A549 treated with ZK216348 at 1 μM for 4 hours (cell line): ENCODE measurements at places on chromosomes 3 and 15. TPM values are rescaled to one million over a fixed set of nuclear protein-coding genes. Genes with fewer than 3 reads are reported as not detected.

Gene NR2F2
- 18.5 to 25.8 TPM (median 24.3 TPM) in 5 replicates for total RNA-seq

Gene DNAJB11
- 51.3 to 59.7 TPM (median 56.3 TPM) in 5 replicates for total RNA-seq

Gene CPNE9
- total RNA-seq = 0.14 to 0.30 TPM (median 0.21 TPM) in 3 of 5 replicates, not detected in the others

Gene PTPRG
- 1.8 to 3.2 TPM (median 2.4 TPM) in 5 replicates for total RNA-seq

Gene MON1A
- 4.2 to 9.1 TPM (median 8.5 TPM) in 5 replicates for total RNA-seq

Gene AADACL2
- total RNA-seq = not detected in 5 replicates

Gene PLCH1
- total RNA-seq = 0.83 to 1.2 TPM (median 1.0 TPM) in 5 replicates

Gene C3orf22
- total RNA-seq = not detected in 5 replicates

Gene LZTFL1
- total RNA-seq = 15.4 to 17.7 TPM (median 16.9 TPM) in 5 replicates

Gene GOLGA8R
- total RNA-seq = 0.14 to 0.34 TPM (median 0.24 TPM) in 5 replicates

Gene APBA2
- 13.9 to 20.6 TPM (median 19.2 TPM) in 5 replicates for total RNA-seq

Gene P2RY14
- total RNA-seq = not detected in 5 replicates
